ENCODE measurements at places on chromosomes 16 and 17.

DNA sequence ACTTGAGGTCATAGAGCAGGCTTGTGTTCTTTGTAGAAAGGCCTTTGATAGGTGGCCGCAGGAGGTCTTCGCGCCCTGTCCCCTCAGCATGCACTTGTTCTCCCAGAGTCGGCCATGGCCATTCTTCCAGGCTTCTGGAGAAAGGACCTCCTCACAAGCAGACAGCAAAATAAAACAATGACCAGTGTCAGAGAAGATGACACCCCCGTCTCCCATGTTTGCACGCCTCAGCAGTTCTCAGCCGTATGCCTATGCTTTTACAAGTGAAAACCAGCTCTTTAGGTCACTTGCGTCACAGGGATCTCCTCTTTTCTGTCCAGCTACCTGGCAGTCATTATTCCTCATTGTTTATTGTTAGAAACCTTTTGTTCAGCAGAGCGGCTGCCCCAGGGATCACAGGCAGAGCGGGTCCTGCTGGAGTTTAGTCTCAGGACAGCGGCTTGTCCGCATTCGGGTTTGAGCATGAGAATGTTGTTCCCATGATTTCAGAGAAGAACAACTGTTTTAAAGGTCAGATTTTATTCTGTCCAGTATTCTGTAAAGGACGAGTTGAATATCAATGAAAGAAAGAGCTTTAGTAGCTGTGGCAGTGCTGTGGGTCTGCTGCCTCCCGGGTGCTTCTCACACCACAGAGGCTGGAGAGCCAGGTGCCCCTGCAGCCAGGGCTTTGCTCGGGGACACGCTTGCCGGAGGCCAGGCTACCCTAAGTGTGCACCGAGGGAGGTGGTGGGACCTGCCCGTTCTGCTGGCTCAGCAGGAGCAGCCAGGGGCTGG is 123.9 kb downstream of the RPTOR start:
- no peak for DNase-seq

DNA sequence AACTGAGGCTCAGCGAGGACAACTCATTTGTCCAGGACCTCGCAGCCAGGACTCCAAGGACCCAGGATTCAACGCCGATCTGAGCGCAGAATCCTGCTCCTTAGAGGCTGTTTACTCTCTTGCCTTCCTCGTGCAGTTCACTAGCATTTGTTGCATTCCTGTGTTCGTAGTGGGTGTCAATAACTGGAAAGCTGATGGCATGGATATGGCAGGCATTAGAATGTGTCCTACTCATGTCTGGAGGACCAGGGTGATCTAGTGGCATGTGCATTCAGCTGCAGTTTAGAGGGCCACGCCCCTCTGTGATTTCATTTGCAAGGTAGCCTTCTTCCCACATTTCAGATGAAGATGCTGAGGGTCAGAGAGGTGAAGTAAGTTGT is 510 bp downstream of the CRISPLD2 start:
- no peak for DNase-seq

DNA sequence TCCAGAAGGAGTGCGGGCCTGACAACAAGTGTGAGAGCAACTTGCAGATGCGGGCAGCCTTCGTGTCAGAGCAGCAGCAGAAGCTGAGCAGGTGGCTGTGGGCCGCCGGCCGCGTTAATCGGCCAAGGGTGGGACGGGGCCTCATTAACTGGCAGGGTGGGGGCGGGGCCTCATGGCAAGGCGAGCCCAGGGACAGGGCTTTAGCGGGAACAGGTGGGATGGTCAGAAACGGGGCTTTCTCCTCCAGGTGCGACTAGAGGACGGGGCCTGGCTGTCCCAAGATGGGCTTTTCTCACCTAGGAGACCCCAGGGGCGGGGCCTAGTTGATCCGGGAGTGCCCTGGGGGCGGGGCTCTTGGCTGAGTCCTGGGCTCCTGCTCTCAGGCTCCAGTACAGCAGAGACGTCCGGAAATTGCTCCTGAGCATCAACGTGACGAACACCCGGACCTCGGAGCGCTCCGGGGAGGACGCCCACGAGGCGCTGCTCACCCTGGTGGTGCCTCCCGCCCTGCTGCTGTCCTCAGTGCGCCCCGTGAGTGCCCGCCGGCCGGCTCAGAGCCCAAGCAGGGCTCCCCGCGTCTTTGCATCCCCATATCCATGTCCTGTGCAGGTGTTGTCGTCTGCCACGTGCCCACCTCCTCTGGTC is 18.4 kb upstream of the PDK2 start:
- DNase-seq: no peak

DNA sequence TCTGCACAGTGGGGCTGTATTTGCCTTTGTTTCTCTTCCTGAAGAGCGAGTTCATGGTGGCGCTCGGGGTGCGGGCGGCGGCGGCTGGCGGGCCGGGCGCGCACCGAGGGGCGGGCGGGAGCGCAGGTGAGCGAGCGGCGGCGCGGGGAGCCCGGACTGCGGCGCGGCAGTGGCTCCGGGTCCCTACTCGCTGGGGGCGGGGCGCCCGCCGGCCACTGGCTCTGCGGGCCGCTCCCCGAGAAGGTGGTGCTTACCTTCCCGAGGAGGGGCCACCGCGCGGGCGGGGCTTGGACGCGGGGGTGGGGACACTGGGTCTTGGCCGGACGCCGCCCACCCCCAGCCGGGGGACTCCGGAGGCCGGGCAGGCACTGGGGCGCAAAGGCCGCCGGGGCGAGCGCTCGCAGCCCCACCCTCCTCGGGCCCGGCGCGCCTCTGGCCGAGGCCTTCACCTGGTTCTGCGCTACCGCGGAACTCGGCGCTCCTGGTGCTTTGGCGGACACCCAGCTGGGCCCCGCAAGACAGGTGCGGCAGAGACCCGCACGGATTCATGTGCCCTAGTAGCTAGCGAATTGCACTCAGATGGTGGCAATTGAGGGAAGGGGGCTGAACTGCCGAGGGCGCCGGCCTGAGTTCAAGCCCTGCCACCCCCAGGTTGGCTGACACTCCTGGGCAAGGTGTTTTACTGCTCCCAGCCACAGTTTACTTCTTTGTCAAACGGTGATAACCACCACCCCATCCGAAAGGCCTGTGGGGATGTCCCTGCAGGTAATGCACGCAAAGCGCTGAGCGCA is at the start of gene PPL:
Gene PPL, minus strand, starts transcription at position 158 of the 791 bp plus-strand sequence. Its CDS starts 103 bp downstream, at position 55.
- DNase-seq: no peak

GRCh38 chr17:10035885-10036284 is 130.8 kb upstream of the RCVRN start:
- DNase-seq: no peak

DNA sequence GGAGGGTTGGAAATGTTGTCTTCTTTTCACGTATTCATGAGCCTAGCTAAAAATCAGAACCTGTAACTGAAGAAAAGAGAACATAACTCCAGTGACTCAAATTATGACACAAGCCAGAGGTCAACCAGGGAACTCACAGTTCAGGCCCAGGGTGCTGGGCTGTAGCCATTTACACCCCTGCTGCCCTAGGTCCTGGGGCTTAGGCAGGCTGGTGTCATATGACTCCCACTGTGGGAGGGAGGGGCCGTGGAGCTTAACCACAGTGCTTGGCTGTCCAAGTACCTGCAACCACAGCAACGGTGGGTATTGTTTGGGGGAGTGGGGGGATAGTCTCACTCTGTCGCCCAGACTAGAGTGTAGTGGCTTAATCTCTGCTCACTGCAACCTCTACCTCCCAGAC is 71.1 kb upstream of the AMZ2 start:
- DNase-seq: no peak

- no peak for DNase-seq
Observed at GRCh38 chr16:50310308-50311133, 44.2 kb downstream of the ADCY7 start.

- no peak for DNase-seq
Observed at GRCh38 chr16:13344001-13344400, 442.6 kb downstream of the SHISA9 start.

- no peak for DNase-seq
Observed at GRCh38 chr17:27804113-27804512, 3.8 kb upstream of the NOS2 start.

- peak; percentile 60 for DNase-seq
Observed at GRCh38 chr16:23424292-23424958, 28.6 kb downstream of the COG7 start.

DNA sequence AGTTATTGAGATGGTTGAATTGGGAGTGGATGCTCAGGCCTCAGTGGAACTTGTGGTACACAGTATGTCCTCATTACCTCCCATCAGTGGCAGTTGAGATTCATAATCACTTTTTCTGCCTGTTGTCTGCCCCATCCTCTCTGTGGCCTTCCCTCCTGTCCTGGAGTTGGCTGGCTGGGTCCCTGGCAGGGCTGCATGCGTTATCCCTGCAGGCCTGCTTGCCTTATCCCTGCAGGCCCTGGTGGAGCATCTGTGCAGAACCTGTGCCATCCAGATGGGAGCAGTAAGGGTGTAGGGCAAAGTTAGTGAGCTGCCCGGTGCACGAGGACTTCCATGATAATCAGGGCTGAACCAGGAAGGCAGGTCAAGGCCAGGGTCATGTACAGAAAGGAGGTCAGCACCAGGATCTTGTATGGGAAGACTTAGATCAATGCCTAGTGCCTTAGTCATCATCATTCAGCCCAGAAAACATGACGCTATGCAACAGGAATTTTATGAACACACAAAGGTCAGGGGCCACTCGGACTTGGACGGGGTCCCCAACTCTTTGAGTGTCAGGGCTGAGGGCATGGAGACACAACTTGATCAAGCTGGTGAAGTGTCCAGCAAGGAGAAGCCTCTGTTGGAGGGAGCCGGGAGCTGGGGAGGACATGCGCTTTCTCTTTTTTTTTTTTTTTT is 47.2 kb downstream of the ABCC1 start:
- no peak for DNase-seq

DNA sequence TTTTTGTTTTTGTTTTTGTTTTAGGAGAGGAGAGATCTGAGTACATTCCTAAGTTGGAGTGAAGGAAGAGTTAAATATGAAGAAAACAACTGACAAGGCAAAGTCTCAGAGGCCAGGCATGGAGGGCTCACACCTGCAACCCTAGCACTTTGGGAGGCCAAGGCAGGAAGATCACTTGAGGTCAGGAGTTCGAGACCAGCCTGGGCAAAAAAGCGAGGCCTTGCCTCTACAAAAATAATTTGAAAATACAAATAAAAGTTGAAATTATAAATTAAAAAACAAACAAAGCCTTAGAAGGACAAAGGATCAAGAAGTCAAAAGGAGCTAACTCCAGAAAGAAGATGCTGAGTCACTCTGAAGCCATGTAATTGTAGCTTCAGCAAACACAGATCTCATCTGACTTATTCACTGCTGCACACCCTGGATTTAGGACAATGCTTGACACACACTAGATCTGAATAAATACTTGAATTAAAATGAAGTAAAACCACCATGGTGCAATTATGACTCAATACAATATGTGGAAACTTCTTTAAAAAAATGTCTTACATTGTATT is 9.1 kb downstream of the CEP20 start:
- no peak for DNase-seq

DNA sequence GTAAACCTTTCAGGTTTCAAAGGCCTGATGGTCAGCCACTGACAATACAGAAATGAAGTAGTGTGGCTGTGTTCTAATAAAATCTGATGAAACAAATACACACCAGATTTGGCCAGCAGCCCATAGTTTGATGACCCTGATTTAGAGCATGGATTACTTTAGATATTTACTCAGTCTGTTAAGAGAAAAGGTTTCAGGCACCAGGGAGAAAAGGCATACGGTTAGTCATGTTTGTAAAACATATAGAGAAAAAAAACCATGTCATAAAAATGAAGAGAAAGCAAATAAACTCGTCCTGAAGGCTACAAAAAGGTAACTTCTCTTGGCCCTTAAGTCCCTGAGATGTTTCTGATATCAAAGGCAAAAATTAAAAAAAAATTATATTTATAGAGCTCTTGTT is 112.1 kb downstream of the ADAMTS18 start:
- DNase-seq: no peak

DNA sequence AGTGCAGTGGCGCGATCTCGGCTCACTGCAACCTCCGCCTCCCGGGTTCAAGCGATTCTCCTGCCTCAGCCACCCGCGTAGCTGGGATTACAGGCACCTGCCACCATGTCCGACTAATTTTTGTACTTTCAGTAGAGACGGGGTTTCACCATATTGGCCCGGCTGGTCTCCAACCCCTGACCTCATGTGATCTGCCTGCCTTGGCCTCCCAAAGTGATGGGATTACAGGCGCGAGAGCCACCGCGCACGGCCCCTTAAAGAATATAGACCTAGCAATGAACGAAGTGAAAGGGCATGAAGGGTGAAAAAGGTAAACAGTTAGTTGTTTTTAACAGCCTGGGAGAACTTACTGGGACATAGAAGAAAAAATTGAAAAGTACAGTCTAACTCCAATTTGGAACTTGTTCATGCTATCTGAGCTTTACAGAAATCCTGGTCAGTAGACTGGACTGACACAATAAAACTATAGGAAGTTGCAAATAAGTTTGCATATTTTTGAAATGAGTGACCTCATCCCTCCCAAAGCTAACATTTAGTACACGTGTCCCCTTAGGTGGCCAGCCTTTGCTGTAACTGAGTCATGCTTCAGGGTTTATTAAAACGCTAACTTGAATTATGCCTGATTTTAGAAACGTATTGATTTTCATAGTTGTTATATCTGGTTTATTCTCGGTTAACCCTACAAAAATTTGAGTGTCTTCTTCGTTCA is 1.8 kb downstream of the COG1 start:
- DNase-seq: no peak

- peak; percentile 21 for DNase-seq
Observed at GRCh38 chr17:20955427-20956323, 87.1 kb downstream of the USP22 start.

GRCh38 chr16:70688246-70688742 is 2.4 kb upstream of the MTSS2 start:
- peak; percentile 62 for DNase-seq

- peak; percentile 83 for DNase-seq
Observed at GRCh38 chr17:51461578-51462004, 201.2 kb downstream of the UTP18 start.

GRCh38 chr16:997440-998051 is 16.0 kb downstream of the SOX8 start:
- no peak for DNase-seq

GRCh38 chr17:60169921-60170817 is 20.4 kb downstream of the CA4 start:
- peak; percentile 27 for DNase-seq

DNA sequence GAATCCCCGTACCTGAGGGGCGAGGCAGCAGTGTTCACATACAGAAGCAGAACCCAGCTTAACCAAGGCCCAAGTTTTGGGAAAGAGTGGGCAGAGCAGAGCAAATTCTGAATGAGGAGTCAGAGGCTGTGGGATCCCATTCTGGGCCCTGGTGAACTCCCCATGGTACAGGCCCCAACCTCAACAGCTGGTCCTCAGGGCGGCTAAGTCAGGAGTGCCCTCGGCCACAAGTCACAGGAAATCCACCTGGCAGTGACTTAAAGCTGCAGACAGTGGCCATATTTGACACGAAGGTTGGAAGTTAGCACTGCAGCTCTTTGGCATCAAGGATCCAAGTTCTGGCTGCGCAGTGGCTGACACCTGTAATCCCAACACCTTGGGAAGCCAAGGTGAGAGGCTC is 237.1 kb downstream of the PARN start:
- DNase-seq: no peak

DNA sequence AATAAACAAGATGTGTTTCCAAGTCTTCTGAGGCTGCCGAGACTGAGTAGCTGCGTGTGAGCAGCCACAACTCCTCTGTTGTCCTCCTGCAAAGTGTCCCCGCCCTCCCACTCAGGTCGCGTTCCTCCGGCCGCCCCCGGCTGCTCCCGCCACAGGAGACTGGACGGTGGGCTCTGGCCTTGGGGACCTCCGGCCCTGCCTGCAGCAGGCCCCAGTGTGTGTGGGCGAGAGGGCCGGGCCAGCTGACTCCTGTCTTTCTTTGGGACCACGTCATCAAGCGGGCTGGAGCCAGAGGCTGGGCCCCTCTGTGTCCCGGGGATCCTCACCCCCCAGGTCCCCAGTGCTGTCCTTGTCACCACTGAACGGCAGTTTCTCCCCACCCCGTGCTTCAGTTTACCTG is 175.3 kb downstream of the NPIPB11 start:
- DNase-seq: no peak

- DNase-seq: no peak
Observed at GRCh38 chr17:75783803-75784472, 668 bp upstream of the UNK start.
